Stimulated activated CD4-positive, alpha-beta T cell treated with anti-CD3 and anti-CD28 coated beads, Interleukin-4, amount 100 ng/mL, for 1 hour (primary cell): ENCODE measurements at places on chromosomes 7 and 10.
A peak's percentile ranks its signal among the peaks of the same experiment; 100 is the strongest.

DNA sequence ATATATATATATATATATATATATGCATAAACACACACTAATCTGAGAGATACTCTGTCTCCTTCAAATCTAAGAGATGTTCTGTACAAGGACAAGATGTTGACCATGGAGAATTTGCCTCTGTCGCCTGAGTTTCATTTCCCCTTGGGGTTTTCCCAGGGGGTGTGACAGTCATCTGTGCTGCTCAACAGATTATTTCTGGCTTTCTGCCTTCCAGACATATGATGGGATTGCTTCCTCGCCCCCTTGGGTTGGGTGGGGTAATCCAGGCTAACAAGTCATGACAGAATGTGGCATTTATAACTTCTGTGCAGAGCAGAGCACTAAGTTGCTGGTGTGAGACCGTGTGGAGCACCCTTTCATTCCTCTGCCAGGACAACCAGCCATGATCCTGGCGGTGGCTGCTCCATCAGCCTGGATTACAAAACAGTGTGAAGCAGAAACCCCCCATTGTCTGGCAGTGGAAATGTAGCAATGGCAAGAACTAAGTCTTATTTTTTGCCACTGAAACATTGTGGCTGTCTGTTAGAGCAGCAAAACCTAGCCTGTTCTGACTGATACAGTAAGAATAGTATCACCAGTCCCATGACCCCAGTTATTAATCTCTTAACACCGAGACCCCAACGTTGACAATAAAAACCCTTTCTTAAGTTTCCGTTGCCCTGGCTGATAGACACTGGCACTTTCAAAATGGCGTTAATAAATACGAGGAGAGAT, 13.7 kb upstream of the USP6NL start:
- DNase-seq = no peak

DNA sequence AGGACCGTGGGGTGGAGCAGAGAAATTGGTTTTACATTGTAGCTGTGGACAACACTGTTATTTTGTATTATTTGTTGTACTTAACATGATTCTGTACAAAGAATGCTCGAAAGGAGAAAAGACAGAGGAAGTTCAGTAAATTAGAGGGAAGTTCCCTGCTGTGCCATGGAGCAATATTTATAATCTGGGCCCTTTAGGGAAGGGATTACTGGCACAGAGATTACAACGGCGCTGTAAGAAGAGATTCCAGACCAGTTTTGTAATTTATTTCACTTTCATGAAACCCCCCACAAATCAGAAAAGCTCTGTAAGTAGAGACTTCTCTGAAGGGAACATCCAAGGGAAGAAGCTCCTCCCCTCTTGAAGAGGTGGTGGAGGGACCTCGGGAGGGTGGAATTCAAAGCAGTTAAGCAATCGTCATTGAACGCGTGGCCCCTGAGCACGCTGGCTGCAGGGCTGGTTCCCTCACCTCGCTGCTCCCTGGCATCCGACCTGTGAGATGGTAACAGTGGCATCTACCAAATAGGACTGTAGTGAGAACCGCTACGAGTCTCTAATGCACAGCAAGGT, 113.5 kb downstream of the KLF6 start:
- no peak for DNase-seq

GRCh38 chr10:70417568-70417967, 13.6 kb downstream of the EIF4EBP2 start:
- DNase-seq = no peak

GRCh38 chr10:103696411-103697145, 158.8 kb downstream of the SH3PXD2A start:
- peak; percentile 71 for DNase-seq

DNA sequence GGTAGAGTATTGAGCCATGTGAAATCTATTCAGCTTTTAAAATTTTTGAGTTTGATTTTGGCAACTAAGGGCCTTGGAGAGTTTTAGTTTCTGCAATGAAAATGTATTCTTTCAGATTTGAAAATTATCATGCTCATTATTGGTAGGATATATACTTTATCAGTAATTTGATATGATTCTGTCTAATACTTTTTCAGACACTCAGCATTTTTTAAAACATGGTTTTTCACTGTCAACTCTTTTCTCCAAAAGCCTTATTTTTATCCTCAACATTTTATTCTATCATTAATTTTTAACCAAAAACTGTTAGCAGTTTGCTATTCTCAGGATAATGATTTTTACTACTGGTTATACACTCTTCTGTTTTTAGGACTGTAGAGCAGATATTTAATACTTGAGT, 4.8 kb downstream of the ANKIB1 start:
- DNase-seq = no peak

DNA sequence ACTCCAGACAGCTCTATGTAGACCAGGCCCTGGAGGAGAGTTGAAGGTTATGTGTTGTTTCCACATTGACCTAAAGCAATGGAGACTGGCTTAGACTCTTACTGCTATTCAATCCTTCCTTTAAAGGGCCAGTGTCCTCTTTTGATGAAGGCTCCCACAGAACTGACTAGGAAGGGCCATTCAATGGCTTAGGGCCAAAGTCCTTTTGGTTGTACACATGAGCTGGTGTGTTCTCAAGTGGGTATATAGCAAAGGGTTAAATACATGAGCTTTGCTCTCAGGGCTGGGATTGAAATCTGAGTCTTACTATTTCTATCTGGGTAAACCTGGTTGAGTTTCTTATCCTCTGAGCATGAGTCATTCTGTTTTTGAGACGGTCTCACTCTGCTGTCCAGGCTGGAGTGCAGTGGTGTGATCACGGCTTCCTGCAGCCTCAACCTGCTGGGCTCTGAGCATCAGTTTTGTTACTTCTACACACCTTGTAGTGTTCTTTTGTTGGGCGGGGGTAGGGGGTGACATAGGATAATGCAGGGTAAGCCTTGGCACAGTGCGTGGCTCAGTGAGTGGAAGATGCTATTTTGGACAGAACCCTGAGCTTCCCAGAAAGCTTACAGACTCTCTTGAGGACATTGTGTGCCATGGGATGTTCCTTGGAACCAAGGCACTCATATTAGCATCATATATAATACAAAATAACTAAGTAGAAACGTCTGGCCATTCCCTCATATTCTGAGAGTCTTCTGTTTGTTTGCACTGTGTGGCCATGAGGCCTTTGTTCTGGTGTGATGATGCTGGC, 90.1 kb downstream of the ABCC2 start:
- DNase-seq = no peak

DNA sequence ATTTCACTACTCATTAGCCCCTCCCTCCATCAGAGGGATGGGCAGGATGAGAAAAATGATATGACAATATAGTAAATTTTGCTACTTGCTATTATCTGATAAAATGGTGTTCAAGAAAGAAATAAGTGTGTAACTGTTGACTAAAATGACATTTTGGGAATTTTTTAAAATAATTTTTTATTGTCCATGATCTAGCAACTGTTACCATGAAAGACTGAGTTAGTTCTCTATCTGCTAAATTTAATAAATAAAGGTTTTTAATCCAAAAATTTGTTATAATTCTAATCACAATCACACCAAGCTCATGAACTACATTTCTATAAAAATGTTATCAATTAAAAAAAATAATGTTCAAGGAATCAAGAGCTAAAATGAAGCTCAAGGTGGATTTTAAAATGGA, 28.7 kb upstream of the EPC1 start:
- DNase-seq = no peak

DNA sequence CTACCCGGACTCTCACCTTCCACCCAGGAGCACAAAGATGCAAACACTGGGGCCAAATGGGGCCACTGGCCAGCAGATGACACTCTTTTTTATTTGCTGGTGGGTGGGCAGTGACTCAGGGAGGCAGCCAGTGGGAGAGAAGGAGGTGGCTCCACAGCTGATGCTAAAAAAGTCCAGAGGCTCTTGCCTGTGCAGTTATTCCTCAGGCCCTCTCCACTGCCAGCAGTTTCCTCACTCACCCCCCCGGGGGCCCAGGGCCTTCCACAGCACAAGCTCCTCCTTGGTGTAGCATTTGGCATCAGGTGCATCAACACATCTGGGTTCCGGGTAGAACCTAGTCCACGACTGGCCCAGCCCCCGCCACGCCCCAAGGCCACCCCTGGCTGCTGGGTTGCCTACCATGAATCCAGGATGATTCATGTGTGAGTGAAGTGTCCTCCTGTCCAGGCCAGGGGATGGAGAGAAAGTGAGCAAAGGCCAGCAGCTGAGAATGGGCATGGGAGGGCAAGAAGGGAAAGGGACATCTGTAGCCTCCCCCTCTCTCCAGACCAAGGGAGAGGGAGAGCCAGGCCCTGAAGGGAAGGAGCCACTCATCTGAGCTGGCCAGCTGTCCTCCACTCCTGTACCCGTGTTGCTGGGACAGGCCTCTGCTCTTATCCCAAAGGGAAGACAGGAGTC, 1.7 kb upstream of the KCNH2 start:
- no peak for DNase-seq

GRCh38 chr10:132688580-132689420, 97.1 kb downstream of the NKX6-2 start:
- no peak for DNase-seq

- DNase-seq = no peak
These were observed 44.8 kb upstream of the DNAAF5 start for GRCh38 chr7:681551-682307.

- DNase-seq = no peak
These were observed 10.2 kb downstream of the ZC3HAV1 start for GRCh38 chr7:139099172-139099947.

GRCh38 chr7:79093421-79093820, 360.0 kb downstream of the MAGI2 start:
- no peak for DNase-seq
